SHP77 (cell line): ENCODE measurements at places on chromosomes 5 and 9.

DNA sequence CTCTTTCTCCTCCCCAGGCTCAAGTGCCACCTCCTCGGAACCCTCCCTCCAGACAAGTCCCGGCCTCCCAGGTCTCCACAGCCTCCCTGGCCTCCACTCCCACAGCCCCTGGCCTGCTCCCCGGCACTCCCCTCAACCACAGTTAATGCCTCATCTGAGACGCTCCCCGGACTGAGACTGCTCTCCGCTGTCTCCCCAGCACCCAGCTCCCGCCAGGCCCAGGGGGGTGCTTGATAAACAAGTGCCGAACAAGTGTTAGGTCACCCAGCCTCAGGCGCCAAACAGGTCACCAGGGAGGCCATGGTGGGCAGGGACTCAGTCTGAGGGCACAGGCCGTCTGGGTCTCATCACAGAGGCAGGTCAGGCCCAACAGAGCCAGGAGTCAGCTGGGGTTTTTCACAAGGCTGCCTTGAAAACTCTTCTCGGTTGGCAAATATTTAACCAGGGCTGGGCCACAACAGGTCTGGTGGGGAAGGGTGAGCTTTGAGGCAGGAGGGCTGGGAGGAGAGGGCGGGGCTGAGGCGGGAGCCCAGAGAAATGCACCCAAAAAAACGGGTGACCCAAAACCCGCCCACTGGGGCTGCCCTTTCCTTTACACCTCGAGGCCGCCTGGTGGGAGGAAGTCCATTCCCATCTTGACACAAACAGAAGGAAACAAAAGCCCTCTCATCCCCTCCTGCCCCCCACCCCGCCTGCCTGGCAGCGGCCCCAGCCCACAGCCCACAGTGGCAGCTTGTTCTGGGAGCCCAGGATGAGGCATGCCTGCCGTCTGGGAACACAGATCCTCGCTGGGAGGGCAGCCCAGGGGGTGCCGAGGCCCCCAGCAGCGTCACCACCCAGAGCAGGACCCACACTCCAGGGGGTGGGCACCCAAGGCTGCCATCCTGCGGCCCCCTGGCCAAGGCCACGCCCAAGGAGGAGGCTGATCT is 66.6 kb upstream of the STXBP1 start:
- no peak for DNase-seq

DNA sequence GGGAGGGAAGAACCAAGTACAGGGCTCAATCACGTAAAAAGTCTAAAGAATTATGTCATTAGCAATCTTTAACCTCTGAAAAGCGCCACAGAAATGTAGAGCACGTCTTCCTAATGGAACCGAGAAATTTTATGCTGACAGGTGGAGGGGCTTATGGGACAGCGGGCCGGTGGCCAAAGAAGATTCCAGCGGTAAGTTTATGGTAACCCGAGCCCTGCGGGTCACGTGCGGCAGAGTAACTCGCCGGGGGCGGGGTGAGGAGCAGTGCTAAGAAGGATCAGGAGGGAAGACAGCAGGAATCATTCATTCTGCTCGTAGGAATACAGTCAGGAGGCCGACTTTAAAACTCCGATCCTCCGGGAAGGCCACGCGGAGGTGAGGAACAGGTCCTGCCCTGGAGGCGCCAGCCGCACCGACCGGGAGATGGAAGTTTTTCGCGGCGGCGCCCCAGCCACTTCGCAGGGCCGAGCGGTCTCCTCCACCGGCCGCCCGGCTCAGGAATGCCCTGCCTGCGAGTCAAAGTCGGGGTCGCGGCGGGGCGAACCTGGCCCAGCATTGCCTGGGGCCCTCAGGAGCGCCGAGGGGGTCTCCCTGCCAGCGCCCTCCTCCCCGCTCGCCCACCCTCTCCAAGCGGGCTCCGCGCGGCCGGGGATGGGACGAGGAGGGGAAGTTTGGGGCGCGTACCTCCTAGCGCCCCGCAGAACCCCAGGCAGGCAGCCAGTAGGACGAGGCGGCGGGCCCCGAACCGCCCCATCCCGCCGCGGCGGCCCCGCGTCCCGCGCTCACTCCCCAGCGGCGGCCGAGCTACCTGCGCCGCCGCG is 101.8 kb downstream of the ESM1 start:
- DNase-seq, result no peak

- no peak for DNase-seq
Observed at GRCh38 chr9:112382501-112383364, 2.8 kb downstream of the HSDL2 start.

DNA sequence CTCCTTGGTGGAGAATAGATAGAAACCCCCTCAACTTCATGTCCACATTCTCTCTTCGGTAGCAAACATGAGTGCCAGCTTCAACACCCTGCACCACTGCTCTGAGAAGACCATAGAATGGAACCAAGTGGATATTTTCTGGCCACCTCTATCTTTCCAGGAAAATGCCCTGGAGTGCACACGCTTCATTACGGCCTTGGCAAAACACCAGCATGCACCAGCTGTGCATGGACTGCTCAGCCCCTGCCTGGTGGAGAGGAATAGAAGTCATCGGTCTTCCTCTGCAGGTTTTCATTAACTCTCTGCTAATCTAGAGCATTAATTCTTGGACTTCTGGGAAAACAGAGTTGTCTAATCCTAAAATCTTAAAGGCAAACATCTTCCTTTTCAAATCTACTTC is 211.6 kb upstream of the TMEM161B start:
- peak; percentile 42 for DNase-seq

DNA sequence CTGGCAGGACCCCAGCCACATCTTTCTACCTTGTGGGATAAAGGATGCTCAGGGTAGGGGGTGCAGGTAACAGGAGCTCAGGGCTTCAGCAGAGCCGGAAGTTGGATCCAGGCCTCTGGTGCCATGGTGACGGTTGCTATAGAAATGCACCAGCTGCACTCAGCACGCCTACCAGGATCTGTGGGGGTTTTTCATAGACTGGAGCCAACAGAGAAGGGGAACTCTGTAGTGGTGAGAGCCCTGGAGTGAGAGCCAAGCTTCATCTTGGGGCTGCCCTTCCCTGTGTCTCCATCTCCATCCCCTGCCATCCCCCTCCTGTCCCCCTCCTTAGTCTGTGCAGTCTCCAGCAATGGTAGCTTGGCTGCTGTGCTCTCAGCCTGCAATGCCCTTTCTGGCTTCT is 27.5 kb upstream of the BOD1 start:
- DNase-seq, result peak; percentile 53

DNA sequence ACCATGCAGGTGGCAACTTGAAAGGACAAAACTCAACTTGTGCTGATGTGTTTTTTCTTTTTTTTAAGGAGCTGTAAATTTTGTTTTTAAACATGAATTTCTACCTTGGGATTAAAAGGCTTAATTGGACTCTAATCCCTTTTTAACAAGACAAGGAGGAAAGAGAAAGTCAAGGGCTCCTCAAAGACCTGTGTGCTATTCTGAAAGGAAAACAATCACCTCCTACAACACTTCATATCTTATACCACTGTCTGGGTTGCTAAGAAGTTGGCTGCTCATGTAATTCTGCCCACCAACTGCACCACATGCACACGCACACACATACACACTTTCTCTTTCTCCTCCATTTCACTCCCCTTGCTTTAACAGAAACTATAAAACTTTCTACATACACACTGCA is 78.6 kb downstream of the SH3RF2 start:
- no peak for DNase-seq

DNA sequence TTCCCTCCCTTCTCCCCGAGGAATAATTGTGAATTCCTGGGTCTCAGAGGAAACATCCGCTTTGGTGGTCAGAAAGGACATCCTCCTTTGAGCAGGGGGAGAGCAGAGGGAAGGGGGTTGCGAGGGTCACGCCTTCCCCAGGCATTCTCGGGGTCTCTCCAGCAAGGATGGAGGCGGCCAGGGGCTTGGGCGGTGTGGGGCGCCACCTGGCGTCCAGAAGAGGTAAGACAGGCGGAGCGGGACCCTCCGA is 129.1 kb downstream of the KCNIP1 start:
- DNase-seq, result no peak

GRCh38 chr9:33307067-33307466 is 16.8 kb downstream of the NFX1 start:
- DNase-seq, result no peak

- DNase-seq, result no peak
Observed at GRCh38 chr5:112776301-112776856, 38.7 kb downstream of the APC start.

- no peak for DNase-seq
Observed at GRCh38 chr9:24793787-24794186, 248.1 kb upstream of the IZUMO3 start.

- no peak for DNase-seq
Observed at GRCh38 chr5:137341831-137342230, 157.3 kb downstream of the SPOCK1 start.

DNA sequence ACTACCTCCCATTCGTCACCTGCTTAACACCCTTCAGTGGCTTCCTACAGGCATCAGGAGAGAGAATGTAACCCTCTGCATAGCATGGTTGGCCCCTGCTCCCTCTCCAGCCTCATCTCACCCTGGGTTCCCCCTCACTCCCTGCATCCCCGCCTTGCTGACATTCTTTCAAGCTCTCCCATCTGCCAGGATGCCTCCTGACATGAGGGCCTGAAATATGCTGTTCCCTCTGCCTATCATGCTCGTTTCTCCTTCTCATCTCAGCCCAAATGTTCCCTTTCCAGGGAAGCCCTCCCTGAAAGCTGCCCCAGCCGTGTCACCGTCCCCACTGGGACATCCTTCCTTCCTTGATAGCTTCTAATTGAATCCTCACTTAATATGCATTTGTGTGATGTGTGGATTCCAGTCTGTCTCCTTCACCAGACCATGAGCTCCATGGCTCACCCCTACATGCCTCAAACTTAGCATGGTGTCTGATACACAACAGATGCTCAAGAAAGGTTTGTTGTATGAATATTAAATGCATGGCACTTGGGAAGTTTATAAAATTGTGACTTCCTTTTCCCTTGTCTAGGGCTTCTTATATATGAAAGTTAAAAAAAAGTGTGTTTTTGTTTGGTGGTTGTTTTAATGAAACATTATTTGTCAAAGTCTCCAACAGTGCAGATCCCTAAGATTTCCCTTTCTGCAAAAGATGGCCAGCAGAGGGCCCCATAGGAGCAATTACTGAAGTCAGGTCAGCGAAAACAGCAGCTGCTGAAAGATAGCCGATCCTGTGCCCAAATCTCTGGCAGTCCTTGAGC is 7.3 kb upstream of the C5orf58 start:
- peak; percentile 51 for DNase-seq

- DNase-seq, result peak; percentile 37
Observed at GRCh38 chr5:132526290-132526973, 16.9 kb downstream of the IL5 start.

GRCh38 chr5:108079753-108080152 is 302.1 kb downstream of the FBXL17 start:
- DNase-seq, result no peak

DNA sequence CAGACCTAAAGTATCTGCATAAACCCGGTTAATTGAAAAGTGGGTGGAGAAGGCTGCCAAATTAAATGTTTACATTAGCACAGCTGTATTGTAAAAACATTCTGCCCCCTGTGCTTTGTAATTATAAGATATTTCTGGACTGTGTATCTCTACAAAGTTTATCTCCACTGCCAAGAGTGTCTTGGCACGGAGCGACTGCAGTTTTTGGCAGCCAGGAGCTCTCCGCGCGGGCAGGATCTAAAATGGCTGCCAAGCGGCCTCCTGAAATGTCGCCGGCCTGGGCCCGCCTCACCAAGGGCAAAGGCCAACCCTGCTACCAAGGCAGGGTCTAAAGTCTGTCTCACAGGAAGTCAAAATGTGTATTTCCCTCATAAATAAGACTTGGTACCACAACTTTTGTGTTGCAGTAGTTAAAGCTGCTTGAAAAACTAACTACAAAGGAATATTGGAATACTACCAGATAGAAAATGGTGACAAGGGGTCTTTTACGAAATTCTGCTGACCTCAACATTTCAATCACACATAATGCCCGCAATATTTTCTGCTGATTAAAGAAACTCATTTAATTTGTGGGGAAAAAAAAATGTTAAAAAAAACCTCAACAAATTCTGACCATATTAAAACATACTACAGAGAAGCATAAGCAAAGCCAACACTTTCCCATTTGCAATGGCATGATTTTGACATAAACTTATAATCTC is 110.4 kb downstream of the NFIB start:
- DNase-seq, result no peak

DNA sequence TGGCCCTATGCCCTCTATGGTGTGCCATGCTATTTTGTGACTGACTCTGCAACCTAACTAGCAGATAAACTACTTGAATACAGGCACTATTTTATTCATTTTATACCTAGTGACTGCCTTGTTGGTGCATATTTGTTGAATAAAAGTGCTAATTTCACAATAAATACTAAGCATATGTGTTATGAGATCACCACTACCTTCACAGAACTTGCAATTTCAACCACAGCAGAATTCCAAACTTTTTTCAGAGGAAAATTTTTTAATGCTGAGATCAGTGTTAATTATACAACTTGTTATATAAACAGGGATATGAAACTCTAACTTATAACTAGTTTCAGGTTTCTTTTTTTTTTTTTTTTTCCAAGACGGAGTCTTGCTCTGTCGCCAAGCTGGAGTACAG is 94.8 kb downstream of the NR3C1 start:
- no peak for DNase-seq

- DNase-seq, result peak; percentile 23
Observed at GRCh38 chr5:72378639-72379289, 58.6 kb downstream of the PTCD2 start.

DNA sequence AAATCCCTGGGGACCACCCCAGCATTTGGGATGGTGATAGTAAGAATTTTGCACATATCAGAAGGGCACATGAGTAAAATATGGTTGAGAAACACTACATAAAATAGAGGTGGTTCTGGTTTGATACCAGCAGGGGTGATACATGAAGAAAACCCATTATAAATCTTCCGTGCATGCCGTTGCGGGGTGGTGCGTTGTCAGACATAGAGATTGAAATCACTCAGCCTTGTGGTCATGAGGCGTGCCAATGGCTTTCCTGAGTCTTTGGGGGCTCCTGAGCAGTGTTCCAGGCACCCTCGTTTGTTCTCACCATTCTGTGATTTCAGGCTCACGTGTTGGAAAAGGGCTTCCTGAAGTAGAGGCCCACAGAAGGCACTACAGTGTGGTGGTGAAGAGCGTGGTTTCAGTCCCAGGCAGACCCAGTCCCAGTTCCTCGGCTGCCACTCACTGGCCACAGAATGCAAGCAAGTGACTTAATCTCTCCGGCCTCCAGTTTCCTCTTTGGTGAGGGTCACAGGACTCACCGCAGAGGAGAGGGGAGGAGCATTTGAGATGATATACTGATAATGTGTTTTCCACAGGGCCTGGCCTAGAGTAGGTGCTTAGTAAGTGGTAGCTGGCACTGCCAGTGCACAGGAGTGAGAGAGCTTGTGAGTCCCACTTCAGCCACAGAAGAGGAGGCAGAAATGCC is 20.5 kb upstream of the GLRX start:
- no peak for DNase-seq

DNA sequence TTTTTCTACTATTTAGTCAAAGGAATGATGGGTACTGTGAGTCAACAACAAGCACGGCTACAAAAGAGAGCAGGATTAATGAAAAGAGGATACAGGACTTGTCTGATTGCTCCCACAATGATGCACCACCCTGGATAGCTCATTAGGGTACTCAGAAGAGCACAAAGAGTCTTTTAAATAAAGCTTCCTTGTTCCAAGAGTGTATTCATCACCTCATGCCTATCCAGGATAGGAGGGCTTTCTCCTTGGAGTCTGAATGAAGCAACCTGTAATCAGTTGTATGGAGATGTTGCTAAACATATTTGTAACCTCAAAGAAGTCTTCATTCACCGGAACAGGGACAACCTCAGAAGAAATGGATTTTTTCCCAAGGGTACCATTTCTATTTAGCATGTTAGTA is 219.5 kb upstream of the TMEM161B start:
- no peak for DNase-seq
